ENCODE measurements at places on chromosomes 11 and 22.

DNA sequence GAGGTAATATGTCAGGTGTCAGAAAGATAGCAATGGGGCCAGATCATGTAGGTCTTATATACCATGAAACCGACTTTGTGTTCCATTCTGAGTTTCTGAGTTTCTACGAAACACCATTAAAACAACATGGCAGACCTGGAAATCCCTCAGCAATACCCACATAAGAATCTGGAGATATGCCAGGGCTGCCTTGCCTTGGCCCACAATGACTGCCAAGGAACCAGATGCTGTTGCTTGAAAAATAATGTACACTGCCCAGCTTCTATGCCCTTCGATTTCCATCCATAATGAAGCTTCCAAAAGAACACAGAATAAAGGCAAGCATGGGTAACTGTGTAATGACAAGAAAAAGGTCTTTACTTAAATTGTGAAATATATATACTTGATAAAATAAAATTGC is 277.4 kb downstream of the SOX6 start:
- DNase-seq = no peak

DNA sequence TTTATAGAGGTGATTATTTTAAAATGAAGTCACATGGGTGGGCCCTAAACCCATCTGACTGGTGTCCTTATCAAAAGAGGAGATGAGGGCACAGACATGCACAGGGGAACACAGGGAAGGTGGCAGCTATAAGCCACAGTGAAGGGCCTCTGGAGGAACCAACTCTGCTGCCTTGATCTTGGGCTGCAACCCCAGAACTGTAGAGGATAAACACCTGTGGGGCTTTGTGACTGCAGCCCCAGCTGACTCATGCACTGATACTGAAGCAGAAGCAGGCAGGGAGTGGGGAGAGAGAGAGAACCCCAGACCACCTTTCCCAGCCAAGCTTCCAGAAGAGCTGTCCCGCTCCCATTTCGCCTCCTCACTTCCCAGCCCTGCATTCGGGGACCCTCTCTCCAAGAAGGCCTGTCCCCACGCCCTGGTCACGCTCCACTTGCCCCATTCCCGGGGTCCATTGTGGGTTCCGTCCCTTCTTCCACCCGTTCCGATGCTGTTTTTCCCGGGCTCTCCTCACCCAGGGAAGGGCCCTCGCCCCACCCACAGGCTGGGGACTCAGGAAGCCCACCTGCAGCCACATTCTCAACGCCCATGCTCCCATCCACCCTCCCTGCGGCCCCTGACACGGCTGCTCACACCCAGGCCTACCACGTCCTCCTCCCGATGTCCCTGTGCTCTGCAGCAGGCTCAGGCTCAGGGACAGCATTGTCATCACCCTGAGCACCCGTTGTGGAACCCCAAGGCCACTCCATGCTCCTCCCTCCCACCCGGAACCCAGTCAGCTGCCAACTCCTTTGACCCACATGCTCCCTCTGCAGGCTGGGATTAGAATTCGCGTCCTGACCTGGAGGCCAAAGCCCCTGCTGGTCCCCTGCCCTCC is 90.8 kb upstream of the SHANK2 start:
- no peak for DNase-seq

DNA sequence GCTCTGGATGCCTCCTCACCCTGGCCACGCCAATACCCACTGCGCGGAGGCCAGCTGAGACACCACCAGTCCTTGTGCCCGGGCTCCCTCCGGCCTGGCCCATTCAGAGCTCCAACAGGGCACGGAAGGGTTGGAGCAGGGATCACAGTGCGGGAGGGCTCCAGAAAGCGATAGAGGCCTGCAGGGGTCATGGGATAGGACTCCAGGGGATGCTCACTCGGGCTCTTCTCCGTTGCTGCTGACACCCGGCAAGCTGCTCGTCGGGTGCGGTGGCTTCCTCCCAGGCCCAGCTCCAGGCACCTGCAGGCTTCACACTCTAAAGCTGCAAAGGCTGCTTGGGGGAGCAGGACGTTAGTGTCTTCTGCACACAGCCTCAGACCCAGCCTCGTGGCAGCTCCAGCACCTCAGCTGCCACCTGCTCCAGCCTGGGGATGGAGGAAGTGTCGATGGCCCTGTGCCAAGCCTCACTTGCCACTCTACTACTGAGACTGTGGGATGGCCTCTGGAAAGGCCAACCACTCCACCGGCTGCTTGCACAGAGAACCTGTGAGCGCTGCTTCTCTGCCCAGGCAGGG is 10.6 kb downstream of the WNT7B start:
- DNase-seq = no peak

DNA sequence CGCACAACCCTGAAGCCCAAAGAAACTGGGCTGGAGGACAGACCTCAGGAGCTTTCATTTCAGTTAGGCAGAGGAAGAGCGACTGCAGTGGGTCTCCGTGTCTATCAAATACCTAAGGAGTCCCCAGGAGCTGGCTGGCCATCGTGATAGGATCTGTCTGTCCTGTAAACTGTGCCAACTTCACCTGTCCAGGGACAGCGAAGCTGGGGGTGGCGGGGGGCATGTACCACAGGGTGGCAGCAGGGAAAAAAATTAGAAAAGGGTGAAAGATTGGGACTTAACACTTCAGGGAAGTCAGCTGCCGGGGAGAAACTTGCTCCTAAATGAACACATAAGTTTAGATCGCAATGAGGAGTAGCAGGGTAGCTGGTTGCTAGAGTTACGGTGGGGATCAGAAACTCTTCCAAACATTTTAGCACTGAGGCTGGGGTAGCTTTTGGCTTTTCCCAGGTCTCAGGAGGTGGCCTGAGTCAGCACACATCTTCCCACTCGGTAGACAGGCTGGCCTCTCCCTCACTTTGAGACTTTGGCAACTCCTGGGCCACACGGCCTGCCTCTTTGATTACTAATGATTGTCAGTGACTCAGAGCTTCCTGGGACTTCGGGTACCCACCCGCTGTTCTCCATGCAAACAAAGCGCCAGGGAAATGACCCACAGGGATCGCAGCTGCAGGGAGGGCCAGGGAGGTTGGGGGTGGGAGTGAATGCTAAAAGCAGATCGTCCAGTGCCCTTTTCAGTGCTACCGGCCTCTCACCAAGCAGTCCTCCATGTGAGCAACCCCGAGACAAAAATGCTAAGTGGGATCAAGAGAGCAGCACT is 2.9 kb upstream of the MTFP1 start:
- peak; percentile 81 for DNase-seq

DNA sequence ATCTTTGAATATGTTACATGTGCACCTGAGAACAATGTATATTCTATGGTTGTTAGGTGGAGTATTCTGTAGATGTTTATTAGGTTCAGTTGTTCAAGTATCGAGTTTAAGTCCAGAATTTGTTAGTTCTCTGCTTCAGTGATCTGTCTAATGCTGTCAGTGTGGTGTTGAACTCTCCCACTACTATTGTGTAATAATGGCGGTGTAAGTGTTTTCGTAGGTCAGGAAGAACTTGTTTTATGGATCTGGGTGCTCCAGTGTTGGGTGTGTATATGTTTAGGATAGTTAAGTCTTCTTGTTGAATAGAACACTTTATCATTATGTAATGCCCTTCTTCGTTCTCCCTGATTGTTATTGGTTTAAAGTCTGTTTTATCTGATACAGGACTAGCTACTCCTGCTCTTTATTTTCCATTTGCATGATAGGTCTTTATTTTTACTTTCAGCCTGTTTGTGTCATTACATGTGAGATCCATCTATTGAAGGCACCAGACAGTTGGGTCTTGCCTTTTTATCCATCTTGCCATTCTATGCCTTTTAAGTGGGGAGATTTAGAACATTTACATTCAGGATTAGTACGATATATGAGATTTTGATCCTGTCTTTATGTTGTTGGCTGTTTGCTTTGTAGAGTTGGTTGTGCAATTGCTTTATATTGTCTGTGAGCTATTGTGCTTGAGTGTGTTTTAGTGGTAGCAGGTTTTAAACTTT is 121.6 kb downstream of the DDX10 start:
- no peak for DNase-seq

DNA sequence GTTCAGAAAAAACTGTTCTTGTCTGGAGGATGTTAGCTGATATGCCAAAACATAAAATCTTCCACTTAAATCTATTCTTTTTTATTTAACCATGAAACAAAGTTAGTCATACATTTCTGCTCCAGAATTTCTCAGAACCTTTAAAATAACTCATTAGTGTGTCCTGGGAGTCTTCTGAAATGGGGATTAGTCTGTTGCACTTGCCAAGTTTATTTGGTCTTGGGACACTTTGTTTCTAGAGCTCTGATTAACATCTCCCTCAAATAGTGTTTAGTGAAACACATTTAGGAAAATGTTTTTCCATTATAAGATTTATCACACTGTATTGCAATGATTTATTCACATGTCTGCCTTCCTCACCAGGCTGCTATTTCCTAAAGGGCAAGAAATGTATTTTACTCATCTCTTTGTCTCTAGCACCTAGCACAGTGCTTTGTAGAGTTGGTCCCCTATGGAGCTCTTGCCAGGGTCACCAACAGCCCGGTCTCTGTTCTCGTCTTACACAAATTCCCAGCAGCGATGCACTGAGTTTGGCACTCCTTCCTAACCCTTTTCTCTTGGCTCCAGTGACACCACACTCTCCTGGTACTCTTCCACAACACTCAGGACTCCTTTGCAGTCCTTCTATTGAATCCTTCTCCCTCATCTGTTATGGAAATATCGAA is 189.2 kb downstream of the CSNK2A3 start:
- no peak for DNase-seq

- DNase-seq = no peak
Observed at GRCh38 chr22:40213478-40213877, 35.8 kb downstream of the TNRC6B start.

DNA sequence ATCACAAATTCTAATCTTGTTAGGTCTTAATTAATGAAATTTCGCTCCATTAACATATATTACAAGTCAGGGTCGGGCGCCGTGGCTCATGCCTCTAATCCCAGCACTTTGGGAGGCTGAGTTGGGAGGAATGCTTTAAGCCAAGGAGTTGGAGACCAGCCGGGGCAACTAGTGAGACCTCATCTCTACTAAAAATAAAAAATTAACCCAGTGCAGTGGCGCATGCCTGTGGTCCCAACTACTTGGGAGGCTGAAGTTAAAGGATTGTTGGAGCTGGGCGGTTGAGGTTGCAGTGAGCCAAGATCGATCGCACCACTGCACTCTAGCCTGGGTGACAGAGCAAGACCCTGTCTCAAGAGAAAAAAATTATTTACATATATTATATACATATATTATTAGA is 1.9 kb downstream of the TMA7B start:
- no peak for DNase-seq

DNA sequence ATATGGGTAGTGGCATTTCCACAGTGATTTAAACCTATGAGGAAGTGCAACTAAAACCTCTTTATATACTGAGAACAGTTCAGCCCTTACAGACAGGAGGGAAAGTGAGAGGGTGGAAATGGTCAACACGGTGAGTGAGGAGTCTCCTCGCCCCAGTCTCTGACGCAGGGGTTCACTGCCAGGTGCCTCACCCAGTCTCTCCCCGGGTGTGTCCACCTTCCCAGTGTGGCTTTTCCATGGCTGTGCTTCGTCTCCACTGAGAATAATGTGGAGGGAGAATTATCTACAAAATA is 116.6 kb upstream of the TOP3B start:
- DNase-seq = no peak

DNA sequence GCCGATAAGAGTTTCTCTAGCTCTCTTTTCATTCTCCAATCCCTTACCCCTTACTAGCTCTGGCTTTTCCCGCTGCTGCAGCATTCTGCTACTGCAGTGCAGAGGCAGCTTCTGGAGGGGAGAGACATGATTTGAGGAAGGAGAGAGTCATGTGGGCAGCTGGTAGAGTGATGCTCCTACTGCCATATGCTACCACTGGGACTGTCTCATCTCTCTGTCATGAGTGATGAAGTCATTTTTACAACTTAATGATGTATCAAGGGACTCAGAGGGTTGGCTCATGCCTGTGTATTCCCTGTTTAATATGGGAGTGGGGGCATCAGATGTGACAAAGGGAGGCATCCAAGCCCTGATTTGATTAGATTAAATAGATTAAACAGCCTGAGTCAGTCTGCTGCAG is 11.3 kb downstream of the SLC17A6 start:
- DNase-seq = no peak

- no peak for DNase-seq
Observed at GRCh38 chr11:72621008-72621610, 53.1 kb downstream of the PDE2A start.

- no peak for DNase-seq
Observed at GRCh38 chr22:47299863-47300697, 537.6 kb downstream of the TBC1D22A start.

DNA sequence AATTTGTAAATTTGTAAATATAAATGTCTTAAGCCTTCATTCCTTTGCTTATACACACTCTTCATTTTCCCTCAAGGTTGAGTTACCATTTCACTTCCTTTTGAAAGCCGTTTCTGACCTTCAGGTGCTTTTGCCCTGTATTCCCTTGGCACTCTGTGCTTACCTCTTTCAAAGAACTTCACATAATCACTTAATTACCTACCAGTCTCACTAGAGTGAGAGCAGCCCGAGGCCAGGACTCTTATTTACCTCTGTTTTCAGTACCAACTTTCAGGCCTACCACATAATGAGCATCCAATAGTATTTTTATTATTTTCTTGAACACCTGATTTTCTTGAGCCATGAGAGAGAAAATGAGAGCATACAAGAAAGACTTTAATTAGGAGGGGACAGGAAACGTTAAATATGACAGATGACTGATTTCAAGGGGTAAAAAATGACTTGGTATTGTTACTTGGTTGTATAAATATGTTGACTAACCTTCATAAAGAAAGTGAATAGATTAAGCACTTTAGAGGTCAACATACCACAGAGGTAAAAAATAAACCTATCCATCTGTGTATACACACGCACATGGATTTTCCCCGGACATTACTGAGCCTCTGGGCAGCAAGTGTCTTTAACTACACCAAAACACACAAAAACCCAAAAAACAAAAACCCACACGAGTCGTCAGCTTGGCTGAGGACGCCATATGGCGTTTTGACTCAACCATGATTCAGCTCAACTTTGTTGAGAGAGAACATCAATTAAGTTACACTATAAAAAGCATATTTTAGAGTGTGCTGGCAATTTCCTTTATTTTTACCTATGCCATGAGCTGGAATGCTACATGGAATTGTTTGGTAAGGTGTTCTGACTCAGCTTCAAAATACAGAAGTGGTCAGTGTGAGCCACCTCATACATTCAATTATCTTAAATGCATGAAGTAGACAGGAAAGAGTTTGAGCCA is 7.6 kb downstream of the ATXN10 start:
- peak; percentile 61 for DNase-seq

DNA sequence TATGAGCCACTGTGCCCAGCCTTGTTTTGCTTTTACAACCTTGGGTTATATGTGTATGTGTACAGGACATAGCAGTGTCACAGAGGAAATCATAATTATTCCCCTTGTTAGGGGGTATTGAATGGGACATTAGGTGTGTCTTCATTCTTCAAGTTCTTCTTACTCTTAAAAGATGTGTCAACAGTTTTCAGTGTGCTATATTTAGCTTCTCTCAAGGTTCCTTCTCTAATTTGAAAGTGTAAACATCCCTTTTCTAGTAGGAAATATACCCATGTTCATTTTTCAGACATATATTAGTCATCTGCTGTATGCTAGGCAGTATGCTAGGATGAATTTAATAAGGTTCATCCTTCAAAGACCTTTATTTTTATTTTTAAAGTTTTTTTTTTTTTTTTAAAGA is 17.1 kb downstream of the PCF11 start:
- no peak for DNase-seq

GRCh38 chr11:66318600-66318970 is 1.7 kb upstream of the CD248 start:
- no peak for DNase-seq

Data from AG09309 (cell line).